ENCODE measurements at places on chromosomes 1 and 21.
A peak's percentile ranks its signal among the peaks of the same experiment; 100 is the strongest.

- no peak for DNase-seq
These were observed 25.1 kb downstream of the TIAM1 start for GRCh38 chr21:31318971-31319370.

DNA sequence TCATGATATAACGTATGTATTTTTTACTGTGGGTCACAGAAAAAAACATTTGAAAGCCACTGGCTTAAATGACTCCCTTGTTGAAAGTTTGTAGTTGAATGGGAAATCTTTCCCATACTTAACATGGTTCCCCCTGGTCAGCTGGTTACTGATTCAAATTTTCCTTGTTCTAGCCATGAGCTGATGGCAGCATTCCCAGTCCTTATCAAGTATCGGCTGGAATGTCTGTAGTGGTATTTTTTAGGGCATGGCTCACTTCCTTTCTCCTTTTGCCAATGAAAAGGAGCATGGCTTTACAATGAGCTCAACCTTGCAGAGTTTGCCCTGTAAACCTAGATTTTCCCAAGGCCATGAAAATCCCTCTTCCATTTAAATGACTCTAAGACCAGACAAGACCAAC is 55.7 kb downstream of the GIPC2 start:
- no peak for DNase-seq

DNA sequence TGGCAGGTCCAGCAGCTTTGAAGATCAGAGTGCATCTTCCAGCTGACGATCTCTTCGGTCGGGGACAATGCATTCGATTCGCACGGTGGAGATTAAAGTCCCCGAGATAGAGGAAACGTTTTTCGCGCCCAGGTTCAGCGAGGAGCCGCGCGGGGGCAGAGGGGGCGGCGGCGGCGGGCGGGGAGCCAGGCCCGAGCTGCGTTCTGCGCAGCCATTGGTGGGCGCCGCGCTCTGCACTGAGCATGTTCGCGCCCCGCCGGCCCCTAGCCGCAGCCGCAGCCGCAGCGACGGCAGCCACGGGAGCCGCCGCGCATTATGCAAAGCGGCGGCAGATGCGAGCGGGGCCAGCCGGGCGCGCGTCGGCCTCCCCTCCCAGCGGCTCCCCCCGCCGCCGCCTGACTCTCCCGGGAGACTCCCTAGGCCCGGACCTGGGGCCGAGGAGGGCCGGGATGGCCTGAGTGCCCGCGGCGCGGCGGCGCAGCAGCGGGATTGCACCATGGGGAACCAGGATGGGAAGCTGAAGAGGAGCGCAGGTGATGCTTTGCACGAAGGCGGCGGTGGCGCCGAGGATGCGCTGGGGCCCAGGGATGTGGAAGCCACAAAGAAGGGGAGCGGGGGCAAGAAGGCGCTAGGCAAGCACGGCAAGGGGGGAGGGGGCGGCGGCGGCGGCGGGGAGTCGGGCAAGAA is at the start of gene FMN2:
Gene FMN2 (plus strand): TSS at position 270 of the 687 bp plus-strand sequence. CDS start 227 bp downstream, at position 497.
- peak; percentile 37 for DNase-seq

DNA sequence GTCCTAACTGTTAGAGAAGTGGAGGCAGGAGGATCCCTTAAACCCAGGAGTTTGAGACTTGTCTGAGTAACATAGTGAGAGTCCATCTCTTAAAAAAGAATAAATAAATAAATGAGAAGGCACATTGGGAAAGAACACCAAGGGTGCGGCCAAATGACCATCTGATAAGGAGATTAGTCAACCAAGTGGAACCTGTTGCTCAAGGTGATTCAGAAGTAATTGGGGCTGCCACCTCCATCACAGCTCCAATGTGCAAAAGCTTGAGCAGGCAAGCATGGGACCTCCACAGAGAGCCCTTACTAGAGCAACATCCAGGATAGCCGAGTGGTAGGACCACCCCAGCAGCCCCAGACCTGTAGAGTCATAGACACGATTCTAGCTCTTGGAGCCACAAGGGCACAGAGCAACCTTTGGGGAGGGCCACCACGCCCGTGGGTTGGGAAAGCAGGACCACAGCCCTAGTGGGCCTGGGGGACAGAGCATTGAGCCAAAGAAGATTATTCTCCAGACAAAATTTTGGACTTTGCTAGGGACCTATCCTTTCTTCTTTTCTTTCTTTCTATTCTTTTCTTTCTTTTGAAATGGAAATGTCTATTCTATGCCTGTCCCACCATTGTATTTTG is 40.9 kb downstream of the KCNK1 start:
- DNase-seq, result no peak

DNA sequence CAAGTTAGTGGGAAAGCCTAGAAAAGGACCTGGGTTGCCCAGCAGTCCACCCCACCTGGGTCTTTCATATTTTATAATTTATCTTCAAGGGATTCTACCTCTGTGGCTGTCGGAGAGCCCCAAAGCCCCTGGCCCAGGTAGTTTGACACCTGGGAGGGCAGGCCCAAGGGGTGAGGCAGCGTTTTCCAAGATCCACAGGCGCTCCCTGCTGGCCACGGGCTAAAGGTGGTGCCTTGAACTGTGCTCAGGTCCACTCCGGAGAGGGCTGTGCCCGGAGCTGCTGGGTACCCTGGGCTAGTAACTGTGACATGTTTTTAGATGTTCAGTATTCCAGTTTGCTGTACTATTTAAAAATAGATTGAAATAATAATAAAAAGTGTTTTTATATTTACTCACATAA is 37.2 kb upstream of the CRNN start:
- no peak for DNase-seq

DNA sequence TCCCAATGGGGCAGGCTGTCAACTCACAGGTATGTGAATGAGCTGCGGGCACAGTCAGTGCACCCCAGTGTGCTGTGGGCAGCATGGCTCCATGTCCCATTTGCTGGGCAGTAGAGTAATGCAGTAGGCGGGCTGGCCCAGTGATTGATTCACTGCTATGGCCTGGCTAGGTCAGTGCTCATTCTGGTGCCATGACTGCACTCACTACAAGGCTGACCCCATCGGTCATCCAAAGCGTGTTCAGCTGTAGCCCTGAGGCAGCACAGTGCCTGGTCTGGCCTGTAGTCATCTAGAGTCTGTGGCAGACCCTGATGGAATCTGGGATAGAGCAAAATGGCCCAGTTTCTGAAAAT is 7.4 kb downstream of the HYI start:
- DNase-seq, result no peak

DNA sequence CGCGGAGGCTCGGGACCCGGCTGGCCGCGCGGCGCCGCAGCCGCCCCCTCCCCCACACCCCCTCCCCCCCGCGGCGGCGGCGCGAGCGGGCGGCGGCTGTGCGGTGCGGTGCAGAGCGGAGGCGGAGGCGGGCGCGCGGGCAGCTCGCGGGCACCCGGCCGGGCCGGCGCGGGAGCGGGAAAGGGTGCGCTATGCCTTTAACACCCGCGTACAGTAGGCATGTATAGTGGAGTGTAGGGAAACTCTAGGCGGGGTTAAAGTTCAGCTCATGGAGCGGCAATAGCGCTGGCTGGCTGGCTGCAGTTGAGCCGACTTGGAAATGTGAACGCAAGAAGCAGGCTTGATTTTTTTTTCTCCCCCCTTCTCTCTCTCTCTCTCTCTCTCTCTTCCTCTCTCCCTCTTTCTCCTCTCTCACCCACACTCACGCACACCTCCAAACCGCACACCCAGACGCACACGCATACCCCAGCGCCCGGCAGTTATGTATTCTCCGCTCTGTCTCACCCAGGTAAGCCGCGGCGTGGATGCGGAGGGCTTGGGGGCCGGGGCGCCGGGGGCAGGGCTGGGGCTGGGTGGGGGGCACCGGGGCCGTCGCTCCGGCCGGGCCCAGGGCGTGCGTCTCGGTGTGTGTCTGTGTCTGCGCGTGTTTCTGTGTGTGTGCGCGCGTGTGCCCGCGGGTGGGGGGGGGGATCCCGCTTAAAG is at the start of gene NFIA:
Gene NFIA (plus strand): TSS at position 251 of the 702 bp plus-strand sequence.
- DNase-seq, result peak; percentile 34

DNA sequence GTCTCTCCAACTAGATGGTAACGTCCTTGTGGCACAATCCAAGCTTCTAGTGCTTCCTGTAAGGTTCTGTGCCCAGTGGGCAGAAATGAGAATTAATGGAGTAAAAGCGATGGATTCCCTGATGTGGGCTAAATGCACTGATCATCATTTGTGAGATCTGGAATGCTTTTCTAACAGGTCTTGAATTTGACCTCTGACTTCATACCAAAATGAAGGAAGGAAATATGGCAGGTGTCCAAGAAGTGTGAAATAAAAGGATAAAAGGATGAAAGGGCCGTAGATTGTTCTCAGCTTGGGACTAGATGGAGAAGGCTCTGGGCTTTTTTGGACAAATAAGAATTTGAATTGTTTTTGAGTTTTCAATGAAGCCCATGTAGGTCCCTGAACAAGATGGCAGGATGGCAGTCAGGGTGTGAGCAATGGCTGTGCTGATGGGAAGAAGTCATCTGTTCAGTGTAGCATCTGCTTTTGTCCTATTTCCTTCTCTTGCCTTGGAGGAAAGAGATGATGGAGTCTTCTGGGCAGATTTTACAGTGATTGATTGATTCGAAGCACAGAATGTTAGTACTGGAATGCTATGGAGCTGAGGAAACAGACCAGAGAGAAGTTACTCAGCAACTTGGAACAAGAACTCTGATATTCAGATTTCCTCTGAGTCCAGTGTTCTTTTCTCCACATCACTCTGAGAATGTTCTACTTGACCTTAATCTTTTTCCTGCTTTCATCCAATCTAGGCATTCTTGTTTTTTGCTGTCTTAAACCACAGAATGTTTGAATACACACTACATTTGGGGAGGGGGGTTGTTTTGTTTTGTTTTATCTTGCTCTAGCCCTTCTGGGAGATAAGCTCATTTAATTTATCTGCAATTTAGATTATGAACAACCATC is 286.0 kb downstream of the HLX start:
- DNase-seq, result no peak

- DNase-seq, result no peak
These were observed 200.0 kb downstream of the MATN1 start for GRCh38 chr1:30523055-30524020.

- DNase-seq, result no peak
These were observed 12.4 kb upstream of the CREG1 start for GRCh38 chr1:167565922-167566321.

DNA sequence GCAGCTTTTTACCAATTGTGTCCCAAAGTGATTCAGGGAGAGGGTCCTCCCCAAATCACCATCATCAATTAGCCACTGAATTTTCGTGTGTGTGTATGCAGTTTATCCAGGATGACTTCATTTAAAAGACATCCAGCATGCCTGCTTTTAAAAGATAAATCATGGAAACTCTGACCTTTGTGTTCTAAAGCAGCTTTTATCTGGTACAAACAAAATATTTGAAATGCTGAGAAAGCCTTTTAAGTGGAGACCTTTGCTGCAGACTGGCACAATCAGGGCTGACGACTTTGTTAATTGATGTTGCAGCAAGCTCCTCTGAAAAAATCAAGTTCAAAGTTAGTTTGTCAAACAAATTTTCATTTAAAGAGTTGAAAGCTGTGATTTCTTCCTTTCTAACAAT is 104.7 kb downstream of the PCP4 start:
- DNase-seq, result no peak

GRCh38 chr1:147534386-147534785 is 6.9 kb upstream of the BCL9 start:
- no peak for DNase-seq

DNA sequence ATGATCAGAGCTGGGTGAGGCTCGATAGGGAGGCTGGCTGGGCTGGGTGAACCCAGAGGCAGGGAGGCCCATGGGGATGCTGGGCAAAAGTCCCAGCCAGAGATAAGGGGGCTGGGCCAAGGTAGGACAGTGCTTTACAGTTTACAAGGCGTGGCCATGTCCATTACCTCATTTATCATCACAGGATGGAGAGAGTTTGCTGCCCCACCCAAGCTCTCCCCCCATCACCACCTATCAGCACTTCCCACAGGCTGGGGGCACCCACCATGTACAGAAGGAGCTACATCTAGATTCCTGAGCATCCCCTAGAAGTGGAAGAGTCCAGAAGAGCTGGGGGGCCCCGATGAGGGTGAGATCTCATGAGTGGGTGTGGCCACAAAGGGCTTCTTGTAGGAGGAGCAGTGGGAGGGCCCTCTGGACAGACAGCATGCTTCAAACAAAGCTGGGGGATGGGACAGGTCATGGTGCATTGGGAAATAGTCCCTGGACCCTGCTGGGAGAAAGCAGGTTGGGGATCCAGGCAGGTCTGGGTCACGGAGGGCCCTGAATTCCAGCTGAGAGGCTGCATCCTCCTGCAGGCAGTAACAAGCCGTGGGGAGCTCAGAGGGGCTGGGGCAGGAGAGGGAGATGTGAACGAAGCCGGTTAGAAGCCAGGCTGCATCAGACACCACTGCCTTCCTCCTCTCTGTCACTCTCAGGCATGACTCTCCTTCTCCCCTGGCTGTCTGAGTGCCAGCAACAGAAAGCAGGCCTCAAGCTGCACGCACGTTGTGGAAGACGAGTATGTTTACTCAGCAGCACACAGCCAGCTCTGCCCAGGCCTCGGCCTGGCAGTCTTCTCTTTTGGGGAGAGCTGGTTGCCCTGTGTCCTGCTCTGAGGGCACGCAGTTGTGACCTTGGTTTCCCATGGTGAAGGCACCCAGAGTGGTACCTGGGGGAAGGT is 202.3 kb downstream of the HIVEP3 start:
- no peak for DNase-seq

DNA sequence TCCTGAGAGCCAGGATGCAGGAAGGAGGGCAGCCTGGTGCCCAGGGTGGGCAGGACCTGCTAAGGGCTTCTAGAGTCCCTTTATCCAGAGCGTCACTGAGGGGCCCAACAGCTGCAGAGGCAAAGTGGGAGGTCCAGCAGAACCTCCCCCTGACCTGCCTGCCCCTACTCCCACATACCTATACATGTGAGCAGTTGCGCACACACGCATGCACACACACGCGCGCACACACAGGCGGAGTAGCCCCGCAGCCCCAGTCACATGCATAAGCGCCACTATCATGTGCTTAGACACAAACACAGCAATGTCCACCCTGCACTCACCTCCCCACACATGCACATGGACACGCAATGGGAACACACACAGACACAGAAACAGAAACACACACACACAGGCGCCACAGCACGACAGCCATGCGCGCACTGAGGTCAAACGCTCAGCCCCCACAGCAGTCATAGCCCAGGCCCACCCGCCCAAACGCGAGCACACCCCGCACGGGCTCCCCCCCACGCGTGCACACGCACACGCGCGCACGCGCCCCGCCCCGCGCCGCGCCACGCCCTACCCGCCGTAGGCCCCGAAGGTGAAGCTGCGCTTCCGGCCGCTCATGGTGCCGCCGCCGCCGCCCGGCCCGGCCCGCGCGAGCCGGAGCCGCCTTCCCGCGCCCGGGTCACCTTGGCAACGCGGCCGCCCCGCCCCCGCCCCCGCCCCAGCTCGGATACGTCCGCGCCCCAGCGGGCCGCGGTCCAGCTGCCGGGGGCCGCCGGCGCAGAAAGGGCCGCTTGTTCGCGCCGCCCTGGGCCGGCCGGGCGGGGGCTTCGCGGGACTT is 17.7 kb downstream of the RAP1GAP start:
- peak; percentile 79 for DNase-seq

GRCh38 chr1:232547938-232548484 is 81.9 kb downstream of the SIPA1L2 start:
- no peak for DNase-seq

DNA sequence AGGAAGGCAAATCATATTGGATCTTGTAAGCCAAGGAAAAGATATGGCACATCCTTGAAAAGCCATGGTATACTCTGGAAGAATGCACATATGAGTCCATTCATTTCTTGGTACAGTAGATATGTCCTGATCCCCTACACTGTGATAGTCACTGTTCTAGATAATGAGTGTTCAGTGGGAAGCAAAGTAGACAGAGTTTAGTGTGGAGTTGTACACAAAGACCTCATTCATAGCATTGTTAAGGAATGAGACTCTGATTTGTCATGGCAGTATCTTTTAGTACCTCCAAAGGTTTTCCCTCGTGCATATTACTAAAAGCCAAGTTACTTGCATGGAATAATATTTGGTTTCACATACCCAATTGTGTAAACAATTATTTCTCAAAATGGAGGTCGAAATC is 204.7 kb downstream of the NFIA start:
- no peak for DNase-seq

GRCh38 chr1:115365738-115366137 is 27.7 kb upstream of the NGF start:
- no peak for DNase-seq
